AG10803 (cell line): ENCODE measurements at places on chromosomes 1 and 21.

GRCh38 chr21:33936301-33937038, 20.9 kb upstream of the ATP5PO start:
- DNase-seq, result peak; percentile 26

- peak; percentile 74 for DNase-seq
Measured at GRCh38 chr1:108200687-108201051, 526 bp upstream of the SLC25A24 start.

- DNase-seq, result no peak
Measured at GRCh38 chr1:14679027-14679688, 80.7 kb downstream of the KAZN start.

DNA sequence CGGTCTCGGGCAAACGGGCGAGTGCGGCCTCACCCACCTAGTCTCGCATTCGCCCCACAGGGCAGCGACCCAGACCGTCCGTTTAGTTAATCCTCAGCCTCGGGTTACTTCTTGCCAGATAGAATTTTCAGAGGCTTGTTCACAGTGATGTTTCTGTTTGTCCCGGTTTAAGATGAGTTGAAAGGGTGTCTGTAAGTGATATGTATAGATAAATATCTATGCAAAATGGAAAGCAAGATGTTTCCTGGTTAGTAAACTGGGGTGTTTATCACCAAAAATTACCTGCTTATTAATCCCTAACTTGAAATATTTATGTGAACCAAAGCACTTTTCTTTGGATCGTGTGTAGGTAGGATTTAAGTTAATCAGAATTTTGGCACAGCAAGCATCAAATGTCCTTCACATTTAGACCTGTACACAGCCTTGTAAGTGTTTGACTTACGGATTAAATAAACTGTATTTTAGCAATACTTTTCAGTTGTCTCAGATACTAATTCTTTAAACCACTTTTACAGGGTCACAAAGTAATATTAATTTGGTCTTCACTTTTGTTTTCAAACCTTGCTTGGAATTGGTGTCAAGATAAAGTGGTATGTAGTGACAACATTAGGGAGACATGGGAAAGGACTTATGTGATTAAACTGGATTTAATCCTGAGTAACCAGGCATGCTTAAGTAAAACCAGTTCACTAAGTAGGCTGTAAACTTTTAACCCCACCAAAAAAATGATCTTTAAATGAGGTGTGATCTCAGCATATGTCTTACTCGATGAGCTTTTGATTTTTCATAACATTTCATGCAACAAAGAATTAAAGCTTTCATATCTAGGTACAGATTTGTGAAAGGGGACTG, 914 bp downstream of the ZNF326 start:
- peak; percentile 18 for DNase-seq

DNA sequence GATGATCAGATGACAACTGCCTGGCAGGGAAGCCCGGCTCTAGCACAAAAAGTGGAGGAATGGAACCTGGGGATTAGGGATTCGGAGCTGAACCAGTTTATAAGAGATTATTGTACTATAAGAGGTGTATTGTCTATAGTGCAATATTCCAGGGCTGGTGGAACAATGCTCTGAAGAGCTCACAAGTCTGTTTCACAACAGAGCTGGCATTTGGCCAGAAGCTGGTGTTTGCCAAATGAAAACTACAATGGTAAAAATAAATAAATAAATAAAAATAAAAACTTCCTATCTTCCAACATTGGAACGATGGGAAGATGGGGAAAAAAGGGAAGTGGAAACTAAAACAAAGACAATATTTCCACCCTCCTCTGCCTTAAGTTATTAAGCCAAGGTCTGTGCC, 73.5 kb downstream of the CHODL start:
- DNase-seq, result no peak

DNA sequence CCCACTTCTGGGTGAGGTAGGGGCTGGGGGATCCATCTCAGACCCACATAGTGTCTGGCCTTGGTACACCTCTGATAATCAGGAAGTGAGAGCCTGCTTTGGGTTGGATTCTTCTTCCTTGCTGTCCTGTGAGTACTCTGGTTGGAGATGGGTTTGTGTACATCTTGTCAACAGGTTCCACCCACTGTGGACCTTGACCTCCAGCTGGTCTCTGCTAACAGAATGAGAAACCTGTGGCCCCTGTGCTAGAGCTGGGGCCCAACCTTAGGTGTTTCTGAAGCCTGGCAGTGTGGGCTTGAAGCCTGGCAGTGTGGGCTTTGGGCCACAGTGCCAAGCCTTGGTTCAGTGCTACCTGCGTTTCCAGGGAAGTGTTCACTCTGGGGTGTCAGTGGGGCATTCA, 2.6 kb downstream of the ZBTB48 start:
- DNase-seq, result no peak

DNA sequence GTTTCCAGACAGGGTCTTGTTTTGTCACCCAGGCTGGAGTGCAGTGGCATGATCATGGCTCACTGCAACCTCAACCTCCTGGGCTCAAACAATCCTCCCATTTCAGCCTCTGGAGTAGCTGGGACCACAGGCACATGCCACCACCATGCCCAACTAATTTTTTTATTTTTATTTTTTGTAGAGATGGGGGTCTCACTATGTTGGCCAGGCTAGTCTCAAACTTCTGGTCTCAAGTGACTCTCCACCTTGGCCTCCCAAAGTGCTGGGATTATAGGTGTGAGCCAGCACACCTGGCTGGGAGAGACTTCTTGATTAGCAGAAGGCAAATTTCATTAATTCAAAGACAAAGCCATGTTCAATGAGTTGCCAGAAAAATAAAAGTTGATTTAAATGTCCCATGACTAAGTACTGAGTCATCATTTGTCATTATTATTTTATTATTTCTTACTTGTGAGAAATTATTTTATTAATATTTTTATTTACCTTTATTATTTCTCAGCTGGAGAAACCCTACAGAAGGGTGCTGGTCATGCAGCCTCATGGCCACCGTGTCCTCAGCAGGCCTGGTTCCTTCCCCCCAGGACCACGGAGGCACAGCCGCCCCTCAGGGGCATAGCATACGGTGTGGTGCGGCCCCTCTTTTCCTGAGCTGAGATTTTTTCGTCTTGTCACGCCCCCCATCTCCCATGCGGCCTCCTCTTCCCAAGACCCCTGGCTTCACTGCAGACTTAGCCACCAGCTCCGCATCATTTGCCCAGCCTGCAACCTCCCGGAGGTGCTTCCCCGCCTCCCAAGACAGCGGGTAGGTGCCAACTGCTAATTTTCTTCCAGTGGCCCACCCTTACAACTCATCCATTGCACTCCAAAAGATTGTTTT, 55.3 kb upstream of the SIM2 start:
- no peak for DNase-seq

DNA sequence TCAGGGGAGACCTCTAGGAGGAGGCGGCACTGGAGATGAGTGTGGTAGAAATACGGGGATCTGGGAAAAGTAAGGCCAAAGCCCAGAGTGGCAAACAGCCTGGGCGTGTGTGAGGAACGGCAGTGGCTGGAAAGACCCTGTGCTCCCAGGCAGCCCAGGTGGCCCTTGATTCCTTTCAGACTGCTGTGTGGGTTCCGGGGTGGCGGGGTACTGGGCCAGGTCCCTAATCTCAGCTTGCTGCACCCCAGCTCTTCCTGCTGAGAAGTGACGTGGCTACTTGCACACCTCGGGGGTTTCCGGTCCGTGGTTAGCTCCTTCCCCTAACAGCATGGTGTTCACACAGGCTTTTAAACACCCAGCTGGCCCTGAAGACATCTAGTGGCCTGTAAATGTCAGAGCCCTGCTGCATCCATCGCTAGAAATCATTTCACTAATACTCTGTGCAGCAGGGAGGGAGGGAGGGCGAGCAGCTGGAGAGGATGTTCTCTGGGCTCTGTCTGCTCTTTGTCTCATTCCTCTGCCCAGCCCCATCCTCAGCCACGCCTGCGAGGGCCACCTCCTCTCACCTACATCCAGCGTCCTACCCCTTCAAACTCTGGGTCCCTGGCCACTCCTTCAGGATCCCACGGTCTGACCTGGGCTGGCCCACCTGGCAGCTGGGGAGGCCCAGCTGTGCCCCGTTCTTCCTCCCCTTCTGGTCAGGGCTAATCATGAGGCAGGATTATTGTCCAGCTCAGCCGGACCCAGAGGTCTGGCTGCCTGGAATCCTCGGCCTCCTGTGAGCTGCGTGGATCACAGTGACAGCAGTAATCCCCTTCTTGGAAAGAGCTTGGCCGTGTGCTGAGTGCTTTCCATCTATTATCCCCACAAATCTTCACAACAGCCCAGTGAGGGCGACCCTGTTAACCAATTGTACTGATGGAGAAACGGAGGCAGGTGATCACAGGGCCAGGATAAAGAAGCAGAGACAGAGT, 7.2 kb downstream of the ZDHHC18 start:
- no peak for DNase-seq

GRCh38 chr1:157104598-157105293, 5.1 kb upstream of the ETV3L start:
- no peak for DNase-seq

DNA sequence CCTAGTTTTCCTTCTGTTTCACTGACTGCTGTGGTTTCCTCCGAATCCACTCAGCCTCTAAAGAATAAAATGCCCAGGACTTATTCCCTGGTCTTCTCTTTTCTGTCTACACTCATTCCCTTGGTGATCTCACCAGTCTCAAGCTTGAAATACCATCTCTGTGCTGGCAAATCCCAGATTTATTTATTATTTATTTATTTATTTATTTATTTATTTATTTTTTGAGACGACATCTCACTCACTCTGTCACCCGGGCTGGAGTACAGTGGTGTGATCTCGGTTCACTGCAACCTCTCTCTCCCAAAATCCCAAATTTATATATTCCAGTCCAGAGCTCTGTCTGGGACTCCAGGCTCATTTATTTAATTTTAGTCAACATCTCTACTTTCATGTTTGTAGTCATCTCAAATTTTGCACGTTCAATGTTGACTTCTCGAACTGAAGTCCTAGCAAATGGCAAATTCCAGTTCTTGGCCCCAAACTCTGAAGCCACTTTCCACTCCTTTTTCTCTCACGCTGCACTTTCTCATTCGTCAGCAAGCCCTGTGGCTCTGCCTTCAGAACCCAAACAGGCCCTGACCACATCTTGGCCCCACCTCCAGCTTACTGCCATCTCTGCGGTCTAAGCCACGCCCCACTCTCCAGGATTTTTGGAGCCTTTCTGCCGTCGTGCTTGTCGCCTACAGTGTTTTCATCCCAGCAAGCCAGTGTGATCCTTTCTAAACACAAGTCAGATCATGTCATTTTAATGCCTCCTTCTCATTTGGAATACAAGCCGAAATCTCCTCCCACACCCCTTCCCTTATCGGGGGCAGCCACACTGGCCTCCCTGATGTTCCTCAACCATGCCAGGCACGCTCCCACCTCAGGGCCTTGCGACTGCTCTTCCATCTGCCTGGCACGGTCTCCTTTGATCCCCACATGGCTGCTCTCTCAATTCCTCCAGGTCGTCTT, 14.2 kb upstream of the TENT5B start:
- DNase-seq, result peak; percentile 82

DNA sequence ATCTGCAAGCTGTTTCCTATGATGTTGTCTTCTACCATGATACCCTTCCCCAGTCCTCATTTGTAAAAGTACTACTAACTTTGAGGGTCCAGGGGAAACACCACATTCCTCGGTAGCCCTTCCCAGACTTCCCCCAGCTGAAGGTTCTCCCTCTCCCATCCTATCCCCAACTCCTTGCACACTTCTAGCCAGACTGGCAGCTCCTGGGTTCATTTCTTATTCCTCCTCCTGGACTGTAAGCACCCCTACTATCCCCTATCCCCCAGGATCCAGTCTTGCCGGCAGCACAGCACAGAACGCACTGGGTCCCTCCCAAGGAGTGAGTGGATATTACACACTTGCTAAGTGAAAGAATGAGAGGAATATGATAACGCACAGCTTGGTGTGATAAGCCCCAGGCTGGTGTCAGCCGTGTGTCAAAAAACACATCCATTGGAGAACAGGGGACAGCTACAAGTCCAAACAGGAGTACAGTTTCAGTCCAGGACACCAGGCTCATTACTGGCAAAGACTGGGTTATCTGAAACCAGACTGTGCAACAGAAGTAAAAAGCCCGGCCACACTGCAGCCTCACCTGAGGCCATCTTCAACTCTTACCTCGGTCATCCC, 100.2 kb downstream of the SSBP3 start:
- DNase-seq, result no peak

- DNase-seq, result no peak
Measured at GRCh38 chr1:178188306-178188705, 94.4 kb downstream of the RASAL2 start.

GRCh38 chr1:67044631-67045270, 9.2 kb downstream of the SLC35D1 start:
- no peak for DNase-seq

DNA sequence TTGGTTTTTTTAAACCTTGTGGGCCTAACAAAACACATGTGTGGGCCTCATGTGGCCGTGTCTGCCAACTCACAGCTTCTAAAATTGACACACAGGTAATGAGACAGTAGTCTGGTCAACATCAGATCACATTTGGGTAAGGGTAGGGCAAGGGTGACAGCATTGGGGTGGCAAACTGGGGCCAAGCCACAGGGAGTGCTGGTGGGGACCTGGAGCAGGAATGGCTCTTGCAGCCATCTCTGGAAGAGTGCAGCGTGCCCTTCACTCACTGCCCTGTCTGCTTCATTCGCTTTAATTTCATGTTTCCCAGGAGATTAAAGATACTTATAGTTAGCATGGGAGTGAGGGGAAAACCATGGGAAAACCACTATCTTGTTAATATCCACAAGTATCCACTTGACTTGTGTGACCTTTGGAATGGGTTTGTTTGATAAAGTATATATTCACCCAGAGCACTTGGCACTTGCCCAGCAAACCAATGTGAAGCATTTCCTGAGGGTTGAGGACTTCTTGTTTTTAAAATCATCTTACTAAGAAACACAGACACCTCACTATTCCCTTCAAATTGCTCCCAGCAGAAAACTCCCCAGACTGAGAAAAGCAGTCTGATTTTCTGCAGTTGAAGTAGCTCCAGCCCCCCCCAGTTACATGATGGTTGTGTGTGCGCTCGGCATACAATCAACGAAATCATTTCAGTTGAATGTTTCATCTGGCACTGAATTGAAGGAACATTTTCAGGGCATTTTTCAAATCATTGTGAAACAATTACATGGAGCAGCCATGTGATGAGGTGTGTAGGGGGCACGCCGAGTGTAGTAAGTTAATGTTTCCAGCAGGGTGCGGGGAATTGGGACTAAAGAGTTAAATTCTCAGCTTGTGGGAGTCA, 175.7 kb downstream of the VPS13D start:
- DNase-seq, result peak; percentile 74

GRCh38 chr1:234007684-234008083, 103.2 kb downstream of the SLC35F3 start:
- DNase-seq, result no peak

- DNase-seq, result no peak
Measured at GRCh38 chr1:212873518-212873917, 15.4 kb downstream of the FLVCR1 start.

DNA sequence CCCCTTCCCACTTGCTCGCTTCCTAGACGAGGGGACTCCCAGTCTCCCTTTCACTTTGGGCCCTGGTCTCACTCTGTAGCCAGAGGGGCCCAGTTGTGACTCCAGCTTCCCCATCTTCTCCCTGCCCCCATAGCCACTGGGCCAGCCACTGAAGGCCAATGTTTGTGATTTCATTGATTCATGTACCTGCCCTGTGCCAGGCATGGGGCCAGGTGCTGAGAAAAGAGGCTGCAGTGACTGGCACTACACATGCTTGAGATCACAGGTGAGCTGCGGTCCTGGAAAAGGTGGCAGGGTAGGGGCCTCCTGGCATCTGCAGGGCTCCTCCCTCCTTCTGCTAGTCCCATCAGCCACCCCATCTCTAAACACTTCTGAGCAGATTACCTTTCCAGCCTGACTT, 345.3 kb upstream of the VAMP3 start:
- DNase-seq, result no peak
